Activated CD4-positive, alpha-beta T cell treated with anti-CD3 and anti-CD28 coated beads, Interleukin-2, Interleukin-4, amounts not matched to agents 100 ng/mL and 50 ng/mL, durations not matched to agents 16 hours and 8 hours (primary cell): ENCODE measurements at places on chromosomes 12 and 14.

GRCh38 chr12:40921563-40922163 lies 229.4 kb downstream of the CNTN1 start:
- peak; percentile 11 for DNase-seq

DNA sequence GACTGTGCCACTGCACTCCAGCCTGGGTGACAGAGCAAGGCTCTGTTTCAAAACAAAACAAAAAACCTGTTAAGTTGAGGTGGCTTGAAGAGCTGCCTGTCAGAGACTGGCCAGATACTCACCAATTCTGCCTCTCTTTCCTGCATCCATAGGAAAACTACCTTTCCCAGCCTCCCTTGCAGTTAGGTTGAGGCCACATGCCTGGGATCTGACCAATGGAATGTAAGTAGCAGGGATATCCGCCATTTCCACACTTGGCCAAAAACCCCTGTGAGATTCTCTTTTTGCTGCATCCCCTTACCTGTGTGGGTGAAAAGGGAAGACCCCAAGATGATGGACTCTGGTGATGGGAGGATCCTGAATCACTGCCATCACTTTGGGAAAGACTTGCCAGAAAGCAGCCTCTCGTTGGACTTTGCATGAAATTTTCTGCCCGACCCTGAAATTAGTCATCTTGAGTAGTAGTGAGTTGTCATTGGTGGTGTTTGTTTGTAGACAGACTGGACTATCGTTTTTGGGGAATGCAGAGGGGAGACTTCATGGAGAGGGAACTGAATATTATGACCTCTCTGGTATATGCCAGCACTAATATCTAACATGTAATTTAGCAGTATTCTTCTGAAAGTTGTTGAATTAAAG lies 14.0 kb downstream of the GPR68 start:
- DNase-seq: peak; percentile 62

DNA sequence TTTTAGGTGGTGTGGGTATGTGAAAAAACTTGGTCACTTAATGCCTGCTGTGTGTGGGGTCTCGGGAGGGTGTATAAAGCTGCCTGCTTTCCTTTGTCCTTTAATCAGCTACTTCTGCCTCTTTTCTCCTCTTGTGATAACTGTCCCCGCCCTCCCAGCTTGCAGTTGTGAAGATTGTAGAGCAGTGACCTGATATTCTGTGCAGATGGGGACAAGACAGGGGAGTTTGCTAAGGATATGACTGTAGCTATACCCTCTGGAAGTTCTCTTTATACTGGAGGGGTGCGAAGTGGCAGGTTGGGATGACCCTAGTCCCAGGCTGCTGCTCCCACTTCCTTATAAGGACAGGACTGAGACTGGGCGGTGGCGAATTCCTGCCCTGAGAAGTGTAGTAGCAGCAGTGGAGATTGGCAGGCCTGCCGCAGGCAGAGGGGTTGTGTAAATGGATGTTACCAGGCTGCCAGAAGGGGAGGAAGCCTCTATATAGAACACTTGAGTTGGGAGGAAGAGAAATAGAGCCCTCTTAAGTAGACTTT lies 835 bp downstream of the MYL6 start:
- DNase-seq: peak; percentile 43

GRCh38 chr12:33876618-33877017 lies 145.7 kb upstream of the ALG10 start:
- no peak for DNase-seq

DNA sequence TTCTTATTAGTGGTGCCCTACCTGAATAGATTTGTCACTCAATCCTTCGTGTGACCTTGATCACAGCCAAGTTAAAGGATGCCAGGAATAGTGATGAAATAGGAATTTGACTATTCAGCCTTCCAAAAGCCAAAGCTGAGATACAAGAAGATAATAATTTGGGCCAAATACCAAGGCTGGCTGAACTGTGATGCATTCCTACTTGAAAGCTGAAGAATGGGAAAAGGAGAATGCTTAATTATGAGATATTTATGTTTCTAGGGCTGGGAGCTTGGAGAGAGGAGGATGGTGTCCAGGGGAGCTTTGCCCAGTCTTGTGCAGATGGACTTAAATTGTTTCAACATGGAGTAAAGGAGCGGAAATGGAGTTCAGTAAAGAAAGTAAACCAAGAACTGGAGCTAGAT lies 5.2 kb downstream of the RNASE7 start:
- no peak for DNase-seq

- DNase-seq: peak; percentile 6
Observed at GRCh38 chr14:97846156-97846555, 1049.0 kb downstream of the VRK1 start.

DNA sequence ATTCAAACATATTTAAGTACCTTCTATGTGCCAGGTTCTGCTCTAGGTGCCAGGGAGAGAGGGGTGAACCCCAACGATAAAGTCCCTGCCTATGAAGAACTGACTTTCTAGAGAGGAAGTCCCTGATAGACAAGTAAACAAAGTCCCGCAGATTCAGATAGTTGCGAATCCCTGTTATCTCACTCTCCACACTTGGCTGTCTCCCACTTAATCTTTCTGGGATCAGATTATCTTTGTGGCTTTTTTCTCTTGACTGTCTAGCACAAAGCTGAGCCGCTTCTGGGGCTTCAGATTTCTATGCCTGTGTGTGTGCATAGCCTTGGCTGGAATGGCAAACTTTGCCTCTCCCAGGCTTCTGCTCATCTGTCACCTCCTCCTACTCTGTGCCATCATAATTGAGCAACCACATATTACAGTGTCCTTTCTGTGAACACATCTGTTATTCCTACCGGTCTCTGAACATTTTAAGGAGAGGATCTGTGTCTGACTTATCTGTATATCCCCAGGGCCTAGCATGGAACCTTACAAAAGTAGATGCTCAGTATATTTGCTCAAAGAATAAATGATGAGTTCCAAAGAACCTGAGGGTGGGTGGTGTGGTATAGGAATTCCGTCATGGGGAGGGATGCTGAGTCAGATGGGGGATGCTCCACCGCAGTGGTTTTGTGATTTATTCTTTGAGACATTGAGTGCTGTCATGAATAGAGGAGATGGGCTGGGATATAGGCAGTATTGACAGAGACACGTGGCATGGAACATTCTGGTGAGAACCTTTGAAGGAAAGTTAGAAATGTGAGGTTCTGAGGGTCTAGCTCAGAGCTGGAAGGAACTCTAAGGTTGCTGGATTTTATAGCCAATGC lies 28.5 kb downstream of the RGS6 start:
- DNase-seq: no peak

GRCh38 chr14:72528059-72528862 lies 365.6 kb downstream of the DPF3 start:
- DNase-seq: no peak

DNA sequence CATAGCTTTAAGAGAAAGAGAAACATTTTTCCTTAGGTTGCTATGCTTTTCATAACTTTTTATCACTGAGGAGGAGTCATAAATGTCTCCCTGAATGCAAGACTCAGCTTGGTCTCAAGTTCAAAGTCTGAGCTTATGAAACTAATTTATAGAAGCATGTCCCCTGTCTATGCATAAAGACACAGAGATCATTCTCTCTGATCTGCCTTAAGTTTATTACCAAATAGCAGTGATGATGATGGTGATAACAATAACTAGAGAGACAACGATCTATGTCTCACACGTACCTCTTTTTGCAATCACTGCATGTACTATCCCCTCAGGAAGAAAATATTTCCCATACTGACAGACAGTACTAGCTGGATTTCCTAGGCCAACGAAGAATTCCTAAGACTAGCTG lies 266.4 kb upstream of the G2E3 start:
- DNase-seq: no peak
